ENCODE measurements at places on chromosomes 6 and 20.

DNA sequence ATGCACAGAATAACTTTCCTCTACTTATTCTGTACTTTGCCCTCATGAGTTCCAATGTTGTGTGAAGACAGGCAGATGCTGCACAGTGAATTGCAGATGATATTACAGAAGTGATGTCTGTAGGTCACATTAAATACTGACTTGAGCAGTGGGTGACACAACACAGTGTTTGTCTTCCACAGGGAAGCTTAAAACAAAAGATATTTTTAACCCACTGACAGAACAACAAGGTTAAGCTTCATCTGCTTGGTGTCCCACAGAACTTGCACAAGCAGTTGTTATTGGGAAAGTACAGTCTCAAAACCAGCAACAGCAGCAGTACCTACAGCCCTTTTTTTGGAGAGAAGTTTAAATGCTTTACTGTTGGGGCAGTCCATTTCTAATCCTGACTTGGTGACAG, 10.5 kb downstream of the SUMO4 start:
- DNase-seq, result no peak

- DNase-seq, result peak; percentile 48
These were observed 85.8 kb downstream of the ZFP64 start for GRCh38 chr20:52105442-52106422.

DNA sequence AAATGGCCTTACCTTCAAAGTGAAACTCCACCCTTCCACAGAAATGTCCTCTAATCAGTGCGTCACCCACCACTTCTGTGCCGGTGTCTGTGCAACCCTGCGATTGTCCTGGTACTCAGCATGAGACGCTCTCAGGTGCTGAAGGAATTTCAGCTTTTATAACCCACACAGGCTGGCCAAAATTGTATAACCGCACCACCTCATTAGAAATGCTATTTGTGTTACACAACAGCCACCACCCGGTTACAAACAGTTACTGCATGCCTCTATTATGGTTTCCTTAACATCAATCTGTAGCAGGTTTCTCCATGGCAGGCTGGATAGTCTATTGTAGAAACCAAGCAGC, 51.5 kb downstream of the SLC23A2 start:
- DNase-seq, result no peak

DNA sequence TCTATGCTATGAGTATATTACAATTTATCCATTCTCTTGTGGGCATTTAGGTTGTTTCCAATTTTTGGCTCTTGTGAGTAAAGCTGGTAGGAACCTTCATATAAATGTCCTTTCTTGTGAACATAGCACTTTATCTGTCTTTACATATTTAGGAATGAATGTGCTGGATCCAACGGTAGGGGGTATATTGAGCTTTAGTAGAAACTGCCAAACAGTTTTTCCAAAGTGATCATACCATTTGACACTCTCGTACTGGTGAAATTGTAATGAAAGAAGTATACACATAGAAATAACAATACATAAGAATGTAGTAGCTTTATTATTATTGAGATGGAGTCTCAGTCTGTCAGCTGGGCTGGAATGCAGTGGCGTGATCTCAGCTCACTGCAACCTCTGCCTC, 30.9 kb upstream of the ARMH2 start:
- no peak for DNase-seq

GRCh38 chr6:74280130-74280692, 584.2 kb downstream of the CD109 start:
- DNase-seq, result no peak

DNA sequence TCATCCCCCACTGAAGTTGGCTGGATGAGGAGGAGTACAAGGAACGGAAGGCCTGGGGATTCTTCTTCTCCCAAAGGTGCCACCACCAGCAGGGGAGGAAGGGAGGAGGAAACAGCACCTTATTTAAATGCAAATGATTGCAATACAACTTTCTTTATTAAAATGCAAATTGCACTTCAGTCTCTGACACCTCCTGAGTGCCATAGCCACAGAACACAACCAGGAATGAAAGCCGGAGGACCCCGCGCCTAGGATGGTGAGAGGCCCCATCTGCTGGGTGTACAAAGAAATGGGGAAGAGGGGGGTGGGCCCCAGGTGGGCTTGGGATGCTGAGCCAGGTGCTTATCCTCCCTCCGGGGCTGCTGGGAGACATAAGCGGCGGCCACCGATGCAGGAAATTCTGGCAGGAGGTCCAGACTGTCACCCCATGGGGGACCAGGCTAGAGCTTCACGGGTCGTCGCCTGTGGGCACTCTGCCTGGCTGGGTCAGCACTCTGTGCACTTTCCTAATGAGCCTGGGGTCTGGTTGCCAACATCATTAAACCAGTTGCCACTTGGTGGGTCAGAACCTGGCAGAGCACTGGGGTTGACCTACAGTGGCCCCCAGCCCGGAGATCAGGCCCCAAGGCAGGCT, 154.2 kb upstream of the MLN start:
- DNase-seq, result no peak

GRCh38 chr6:165895421-165896165, 232.6 kb upstream of the PDE10A start:
- DNase-seq, result no peak

GRCh38 chr6:54618572-54618971, 228.0 kb upstream of the FAM83B start:
- no peak for DNase-seq

DNA sequence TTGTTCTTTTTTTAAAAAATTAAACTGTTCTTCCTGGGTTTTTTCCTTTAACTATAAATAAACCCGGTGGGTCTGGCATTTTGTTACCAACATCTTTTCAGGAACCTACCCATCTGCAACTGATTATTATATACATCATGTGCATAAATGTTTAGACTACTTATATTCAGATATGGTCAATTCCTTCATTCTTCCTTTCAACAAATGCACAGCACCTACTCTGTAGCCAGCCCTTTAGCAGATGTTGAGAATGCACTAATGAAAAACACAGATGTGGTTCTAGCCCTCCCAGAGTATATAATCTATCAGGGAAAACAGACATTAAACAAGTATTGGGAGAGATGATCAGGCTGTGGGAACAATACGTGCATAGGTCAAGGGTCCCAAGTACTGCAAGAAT, 237.1 kb downstream of the UST start:
- DNase-seq, result no peak

DNA sequence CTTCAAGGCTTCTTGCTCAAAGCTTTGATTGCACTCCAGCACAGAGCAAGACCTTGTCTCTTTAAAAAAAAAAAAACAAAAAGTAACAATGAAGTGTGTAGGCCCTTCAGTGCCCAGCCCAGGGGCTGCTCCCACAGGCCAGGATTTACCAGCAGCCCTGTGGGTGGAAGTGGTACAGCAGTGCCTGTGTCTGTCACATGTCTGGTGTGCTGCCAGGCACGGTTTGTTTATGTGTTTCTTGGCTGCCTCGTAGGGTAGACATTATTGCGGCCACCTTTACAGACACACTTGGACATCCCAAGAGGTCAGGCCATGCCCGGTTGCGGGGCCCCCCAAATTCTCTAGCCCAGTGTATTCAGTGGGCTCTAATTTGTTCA, 12.7 kb downstream of the DYNLRB1 start:
- no peak for DNase-seq

DNA sequence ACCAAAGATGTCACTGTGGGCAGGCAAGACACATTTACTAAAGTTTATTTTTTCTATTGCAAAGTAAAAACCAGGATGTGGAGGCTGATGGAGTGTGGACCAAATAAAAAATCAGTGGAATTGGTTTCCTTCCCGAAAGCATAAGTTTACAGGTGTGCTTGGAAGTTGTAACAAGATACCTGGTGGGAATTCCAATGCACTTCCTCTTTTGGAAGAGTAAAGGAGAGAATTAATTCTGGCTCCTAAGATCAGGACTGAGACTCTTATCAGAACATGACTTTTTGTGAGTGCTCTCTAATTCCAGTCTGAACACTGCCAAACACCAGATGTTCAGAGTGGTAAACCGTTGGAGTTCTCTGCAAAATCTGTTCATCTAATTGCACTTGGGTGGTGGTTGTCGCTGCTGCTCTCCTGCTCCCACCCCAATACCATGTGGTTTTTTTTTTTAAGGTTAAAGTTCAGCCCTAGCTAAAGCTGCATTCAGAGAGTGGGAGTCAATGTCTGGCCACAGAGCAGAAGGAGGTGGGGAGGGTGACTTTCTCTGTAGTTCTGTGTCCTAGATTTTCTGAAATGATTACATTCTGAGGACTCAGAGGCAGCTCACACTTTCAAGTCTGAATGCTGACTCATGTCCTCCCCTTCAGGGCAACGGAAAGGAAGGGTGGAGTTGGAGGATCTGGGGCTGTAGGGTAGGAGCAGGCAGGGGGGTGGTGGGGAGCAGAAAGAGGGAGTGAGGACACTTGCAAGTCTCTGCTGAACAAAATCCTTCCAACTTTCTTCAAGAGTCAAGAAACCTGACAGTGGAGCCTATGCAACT, 275.8 kb upstream of the PRDM1 start:
- DNase-seq, result peak; percentile 52

DNA sequence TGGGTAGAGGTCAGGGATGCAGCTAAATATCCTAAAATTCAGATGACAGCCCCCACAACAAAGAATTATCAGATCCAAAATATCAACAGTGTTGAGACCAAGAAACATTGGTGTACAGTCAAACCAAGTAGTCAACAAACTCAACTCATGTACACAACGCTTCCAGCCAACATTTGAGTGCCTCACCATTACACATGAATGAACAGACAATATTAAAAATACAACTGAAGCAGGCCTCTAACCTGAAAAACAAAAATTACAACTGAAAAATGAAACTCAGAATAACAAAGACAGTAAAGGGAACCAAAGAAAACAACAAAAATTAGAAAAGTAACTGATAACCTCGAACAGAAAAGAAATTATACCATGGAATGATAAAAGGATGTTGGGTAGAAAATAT, 46.2 kb downstream of the HACE1 start:
- no peak for DNase-seq

All from activated T-cell treated with anti-CD3 and anti-CD28 coated beads, Interleukin-2, amount 50 U/mL, for 24 hours (primary cell).